ENCODE measurements at places on chromosomes 6 and 20.

DNA sequence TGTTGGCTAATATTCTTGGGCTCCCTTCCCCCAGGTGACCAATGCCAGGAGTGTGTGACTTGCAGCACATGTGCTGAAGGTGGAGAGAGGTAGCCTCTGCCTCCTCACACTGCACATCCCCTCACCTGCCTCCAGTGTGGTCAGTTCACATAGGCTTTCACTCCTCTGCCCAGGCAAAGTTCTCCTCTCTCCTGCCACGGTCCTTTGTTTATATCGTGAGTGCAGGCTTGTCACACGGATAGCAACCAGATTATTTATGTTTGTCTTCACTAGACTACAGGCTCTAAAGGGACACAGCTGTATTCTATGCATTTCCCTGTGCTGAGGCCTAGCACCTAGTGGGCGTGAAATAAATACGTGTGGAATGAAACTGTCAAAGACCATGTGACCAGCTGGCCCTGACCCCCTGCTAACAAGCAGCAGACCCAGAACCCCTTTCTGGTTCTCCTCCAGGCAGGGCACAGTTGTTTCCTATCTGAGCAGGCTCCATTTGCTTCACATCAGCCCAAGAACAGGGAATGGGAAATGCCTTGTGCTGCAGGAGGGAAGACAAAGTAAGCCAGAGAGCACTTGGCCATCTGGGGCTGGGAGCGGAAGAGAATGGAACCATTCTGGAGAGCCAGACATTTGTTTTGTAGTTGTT lies 42.3 kb downstream of the UNC5CL start:
- peak; percentile 47 for DNase-seq

DNA sequence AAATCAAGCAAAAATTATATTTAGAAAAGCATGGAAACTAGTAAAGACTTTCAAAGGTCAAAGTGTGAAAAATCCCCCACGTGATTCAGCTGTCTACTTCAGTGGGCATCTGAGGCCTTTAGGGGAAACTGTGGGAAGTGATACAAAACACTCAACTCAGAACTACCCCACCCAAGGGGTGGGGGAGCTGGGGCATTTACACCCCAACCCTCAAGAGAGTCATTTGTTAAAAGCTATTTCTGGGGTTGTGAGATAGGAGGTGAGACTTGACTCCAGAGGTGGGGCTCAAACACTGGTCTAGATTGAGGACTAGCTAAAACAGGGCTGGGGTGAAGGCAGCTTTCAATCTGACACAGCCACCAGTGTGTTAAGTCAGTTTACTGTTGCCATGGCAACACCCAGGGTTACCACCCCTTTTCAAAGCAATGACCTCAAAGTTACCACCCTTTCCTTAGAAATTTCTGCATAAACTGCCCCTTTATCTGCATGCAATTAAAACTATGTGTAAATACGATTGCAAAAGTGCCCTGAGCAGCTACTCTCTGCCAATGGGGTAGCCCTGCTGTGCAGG lies 9.9 kb upstream of the GTSF1L start:
- no peak for DNase-seq

- no peak for DNase-seq
Observed at GRCh38 chr6:4714961-4715501, 61.2 kb upstream of the CDYL start.

GRCh38 chr6:162198076-162198475 lies 529.5 kb downstream of the PRKN start:
- no peak for DNase-seq

DNA sequence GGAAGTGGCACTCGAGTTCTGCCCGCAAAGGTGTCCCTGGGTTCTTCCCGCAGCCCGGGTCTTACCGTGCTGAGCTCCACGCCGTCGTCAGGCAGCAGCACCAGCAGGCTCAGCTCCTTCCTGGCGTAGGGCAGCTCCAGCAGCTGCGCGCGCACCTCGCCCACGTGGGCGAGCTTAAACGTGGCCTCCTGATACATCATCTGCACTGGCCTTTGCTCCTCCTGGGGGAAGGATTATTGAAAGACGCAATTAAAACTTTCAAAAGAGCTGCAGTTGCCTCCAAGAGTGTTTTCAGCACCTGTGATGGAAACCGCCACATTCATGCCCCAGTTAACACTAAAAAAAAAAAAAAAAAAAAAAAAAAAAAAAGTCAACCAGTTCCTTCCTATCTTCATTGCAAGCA lies 11.3 kb downstream of the SERPINB9 start:
- no peak for DNase-seq
